ENCODE measurements at places on chromosomes 6 and 20.

DNA sequence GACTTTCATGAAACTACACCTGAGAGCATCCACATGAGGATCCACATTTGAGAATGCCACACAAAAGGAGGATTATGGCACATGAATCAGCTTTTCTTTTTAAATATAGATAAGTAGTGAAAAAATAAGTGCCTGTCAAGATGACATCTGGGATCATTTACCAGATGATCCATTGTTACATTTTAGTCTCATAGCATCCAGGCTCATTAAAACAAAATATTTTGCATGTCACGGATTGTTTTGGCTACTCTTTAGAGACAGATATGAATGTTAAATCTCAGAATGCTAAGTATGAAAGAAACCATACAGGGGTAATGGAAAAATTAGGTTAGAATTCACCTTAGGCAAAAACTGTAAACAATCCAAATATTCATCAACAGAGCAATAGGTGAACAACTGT, 66.7 kb downstream of the MYO6 start:
- no peak for DNase-seq

- DNase-seq, result no peak
Observed at GRCh38 chr20:22568872-22569344, 15.5 kb downstream of the FOXA2 start.

DNA sequence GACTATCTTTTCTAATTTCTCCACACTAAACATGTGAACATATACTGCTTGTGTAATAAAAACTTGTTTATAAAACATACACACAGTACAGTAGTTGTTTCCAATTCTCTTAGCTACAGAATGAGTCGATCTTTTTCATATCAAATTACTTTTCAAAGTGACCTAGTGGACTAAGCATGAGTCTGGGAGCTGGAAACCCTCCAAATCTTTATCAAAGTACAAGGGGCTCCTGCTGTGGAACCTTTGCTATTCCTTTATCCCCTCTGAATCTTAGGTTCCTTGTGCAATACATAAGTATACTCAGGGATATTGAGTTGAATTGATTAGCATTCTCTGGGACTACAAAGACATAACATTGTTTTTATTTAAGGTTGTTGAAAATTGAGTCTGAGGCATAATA, 48.7 kb upstream of the TAB2 start:
- no peak for DNase-seq

- DNase-seq, result peak; percentile 9
Observed at GRCh38 chr6:10478187-10479040, 42.7 kb upstream of the GCNT2 start.

- no peak for DNase-seq
Observed at GRCh38 chr6:160883560-160883959, 108.0 kb upstream of the MAP3K4 start.
